Central memory CD8-positive, alpha-beta T cell (primary cell): ENCODE measurements at places on chromosomes 16 and 17.

DNA sequence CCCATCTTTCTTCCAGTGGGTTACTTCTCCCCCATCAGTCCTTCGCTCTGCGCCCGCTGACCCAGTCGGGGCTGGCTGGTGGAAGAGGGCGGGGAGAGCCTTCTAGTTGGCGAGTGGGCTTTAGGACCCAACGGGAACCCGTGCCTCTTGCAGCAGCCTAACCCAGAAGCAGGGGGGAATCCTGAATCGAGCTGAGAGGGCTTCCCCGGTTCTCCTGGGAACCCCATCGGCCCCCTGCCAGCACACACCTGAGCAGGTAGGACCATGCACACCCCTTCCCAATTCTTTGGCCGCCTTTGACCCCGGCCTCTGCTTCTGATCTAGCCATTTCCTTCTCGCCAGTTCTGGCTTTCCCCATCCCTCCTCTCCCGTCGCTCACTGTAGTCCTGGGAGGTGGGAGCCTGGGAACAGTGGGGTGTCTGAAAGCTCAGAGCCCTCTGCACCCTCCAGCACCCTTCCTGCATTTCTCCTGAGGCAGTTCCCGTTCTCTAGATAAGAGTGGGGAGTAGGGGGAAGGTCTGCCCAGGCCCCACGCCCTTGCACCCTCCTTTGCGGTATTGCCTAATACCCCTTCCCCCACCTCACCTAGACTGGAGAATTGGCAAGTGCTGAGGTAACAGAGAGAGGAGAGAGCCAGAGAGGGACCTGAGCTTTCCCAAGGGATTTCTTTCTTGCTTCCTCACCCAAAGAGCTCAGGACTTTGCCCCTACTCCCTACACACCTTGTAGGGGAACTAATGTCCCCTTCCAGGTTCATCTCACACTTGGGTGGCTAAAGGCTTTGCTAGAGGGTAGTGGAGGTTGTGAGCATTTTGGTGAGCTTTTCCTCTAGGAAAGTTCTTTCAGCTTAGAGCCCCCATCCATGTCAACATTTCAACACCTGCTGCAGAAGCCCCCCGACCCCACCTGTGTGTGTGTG is at the start of gene RARA:
Gene RARA, plus strand, starts transcription at position 150 of the 918 bp plus-strand sequence. CDS start 22,039 bp downstream, outside the sequence.
- peaks cover 34% of the 10 kb centered on the region for H3K4me1 ChIP-seq
- DNase-seq: no peak

DNA sequence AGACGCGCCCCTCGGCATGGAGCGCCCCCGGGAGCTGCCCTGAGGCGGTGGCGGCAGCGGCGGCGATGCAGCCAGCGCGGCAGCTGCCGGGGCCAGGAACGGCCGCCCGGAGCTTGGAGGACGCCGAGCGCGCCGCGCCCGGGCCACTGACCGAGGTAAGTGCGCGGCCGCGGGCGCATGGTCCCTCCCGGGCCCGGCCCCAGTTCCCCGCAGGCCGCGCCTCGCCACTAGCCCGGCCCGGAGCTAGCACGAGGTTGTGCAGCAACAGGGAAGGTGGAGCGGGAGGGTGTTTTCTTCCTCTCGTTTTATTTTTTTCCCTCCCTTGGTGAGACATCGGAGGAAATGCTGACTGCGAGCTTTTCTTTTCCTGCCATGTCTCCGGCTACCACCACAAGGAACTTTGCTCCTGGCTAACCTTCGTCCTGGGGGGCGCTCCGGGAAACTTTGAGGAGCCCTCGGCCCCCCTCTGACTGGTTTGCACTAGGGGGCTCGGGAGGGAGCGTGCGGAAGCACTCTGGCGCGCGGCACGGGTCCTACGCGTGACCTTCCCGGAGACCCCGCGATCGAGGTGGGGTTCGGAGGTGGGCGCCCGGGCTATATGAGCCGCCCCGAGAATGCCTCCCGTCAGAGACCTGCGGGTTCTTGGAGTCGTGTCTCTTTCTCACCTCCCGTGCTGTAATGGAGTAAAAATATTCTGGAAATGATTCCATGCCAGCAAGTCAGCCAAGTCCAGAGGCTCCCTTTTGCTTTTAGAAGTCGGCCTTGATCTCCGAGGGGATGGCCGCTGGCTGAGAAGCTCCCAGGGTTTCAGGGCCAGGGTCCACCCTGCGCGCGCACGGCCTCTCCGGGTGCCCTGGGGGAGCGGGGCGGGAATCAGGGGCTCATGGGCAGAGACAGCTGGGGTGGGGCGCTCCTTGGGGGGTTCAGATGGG is 868 bp downstream of the KCNJ12 start:
- peaks cover 2% of the 10 kb centered on the region for H3K36me3 ChIP-seq
- no peak overlapping the region for H3K27ac ChIP-seq
- H3K27me3 ChIP-seq: peaks cover 41% of the 10 kb centered on the region
- DNase-seq: no peak
- peaks cover 8% of the 10 kb centered on the region for H3K4me1 ChIP-seq
- H3K4me3 ChIP-seq: peak overlapping the region; percentile 7

DNA sequence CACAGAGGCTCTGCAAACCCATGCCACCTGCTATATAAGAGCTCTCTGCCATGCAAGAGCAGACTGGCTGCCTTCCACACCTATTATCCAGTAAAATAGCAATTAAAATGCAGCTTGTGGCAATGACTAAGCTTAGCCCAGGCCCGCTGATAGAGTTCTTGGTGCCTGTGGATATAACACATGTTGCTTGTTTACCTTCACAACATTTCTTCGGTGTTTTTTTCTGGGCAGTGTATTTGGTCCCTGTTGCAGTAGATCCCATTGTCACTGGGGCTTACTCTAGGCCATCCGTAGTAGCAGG is 63.5 kb downstream of the SPECC1 start:
- H3K4me1 ChIP-seq: peaks cover 15% of the 10 kb centered on the region
- no peaks in the 10 kb centered on the region for H3K36me3 ChIP-seq
- H3K27ac ChIP-seq: peak overlapping the region; percentile 80
- peak overlapping the region; percentile 71 for H3K4me3 ChIP-seq
- H3K27me3 ChIP-seq: no peaks in the 10 kb centered on the region
- DNase-seq: no peak

GRCh38 chr17:66850692-66851091 is 15.8 kb downstream of the CACNG5 start:
- no peaks in the 10 kb centered on the region for H3K4me1 ChIP-seq
- no peak overlapping the region for H3K27ac ChIP-seq
- H3K4me3 ChIP-seq: no peak overlapping the region
- H3K27me3 ChIP-seq: peaks cover 11% of the 10 kb centered on the region
- no peaks in the 10 kb centered on the region for H3K36me3 ChIP-seq

DNA sequence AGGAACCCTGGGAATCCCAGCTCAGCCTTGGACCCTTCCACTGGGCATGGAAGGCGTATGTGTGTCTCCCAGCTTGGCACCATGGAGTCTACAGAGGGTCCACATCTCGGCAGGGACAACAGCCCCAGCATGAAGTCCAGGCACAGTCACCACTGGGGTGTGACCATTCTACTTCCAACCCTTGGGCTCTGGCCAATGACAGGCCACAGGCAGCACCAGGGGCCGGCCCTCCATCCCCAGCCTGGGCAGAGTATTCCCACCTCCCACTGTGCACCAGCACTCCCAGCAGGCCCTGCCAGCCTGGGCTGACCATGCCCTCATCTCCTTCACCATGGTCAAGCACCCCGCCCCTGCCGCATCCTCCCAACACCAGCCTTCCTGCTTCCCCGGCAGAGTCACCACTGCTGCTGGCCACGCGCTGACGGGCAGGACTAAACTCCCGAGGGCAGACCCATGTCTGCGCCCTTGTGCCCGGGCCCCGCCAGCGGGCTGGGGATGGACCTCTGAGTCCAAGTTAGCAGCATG is 9.5 kb upstream of the PPP1R27 start:
- H3K27ac ChIP-seq: no peak overlapping the region
- no peaks in the 10 kb centered on the region for H3K4me1 ChIP-seq
- H3K4me3 ChIP-seq: no peak overlapping the region
- no peaks in the 10 kb centered on the region for H3K27me3 ChIP-seq
- H3K36me3 ChIP-seq: peaks cover 35% of the 10 kb centered on the region
